CD4-positive, alpha-beta T cell treated with Interleukin-1 beta for 1 hour (primary cell): ENCODE measurements at places on chromosomes 3 and 15.

GRCh38 chr3:12898290-12898964 is 57.1 kb upstream of the RPL32 start:
- no peak for DNase-seq

DNA sequence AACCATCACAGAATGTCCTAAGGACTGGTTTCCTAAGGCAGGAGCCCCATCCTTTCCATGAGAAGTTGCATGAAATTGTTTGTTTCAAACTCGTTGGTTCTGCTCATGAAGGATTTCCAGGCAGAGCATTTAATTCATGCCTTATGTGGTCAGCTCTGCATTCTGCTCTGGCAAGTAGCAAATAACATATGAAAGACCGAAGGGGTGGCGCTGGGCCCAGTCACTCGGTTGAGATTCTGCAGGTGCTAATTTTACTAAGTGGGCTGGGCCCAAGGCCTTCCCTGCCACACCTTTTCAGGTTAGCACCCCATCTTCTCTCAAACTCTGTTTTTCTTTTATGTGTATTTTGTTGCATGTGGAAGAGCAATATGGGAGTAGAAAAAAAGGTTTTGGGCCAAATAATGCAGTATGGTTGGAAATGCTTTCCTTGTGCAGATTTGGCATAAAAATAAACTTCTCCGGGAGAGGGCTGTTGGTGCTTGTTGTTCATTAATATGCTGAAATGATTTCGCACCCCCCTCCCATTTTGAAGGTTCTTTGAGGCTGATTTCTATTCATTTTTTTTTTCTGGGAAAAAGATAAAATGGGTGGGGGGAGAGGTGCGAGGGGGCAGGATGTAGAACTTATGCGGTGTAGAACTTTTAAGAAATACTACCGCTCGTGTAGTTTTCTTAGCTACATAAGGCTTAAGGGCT is 182.9 kb upstream of the FEZF2 start:
- no peak for DNase-seq

DNA sequence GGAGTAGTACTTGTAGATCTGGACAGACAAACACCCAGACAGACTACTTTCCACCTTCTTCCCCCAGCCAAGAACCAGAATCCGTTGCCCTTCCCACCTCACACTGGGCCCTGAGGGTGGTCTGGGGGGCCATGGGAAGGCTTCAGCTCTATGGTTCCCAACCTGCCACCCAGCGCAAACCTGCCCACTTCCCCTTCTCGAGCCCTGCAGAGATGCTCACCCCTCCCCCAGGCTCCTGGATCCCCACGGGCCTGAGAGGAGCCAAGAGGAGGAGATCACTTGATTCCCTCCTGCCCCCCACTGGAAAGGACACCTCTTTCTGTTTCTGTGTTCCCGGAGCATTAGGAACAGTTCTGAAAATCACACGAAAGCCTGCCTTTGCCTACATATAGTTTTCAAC is 8.7 kb downstream of the STRA6 start:
- no peak for DNase-seq

- no peak for DNase-seq
These were observed 2.6 kb downstream of the LIMD1 start for GRCh38 chr3:45597171-45597570.

DNA sequence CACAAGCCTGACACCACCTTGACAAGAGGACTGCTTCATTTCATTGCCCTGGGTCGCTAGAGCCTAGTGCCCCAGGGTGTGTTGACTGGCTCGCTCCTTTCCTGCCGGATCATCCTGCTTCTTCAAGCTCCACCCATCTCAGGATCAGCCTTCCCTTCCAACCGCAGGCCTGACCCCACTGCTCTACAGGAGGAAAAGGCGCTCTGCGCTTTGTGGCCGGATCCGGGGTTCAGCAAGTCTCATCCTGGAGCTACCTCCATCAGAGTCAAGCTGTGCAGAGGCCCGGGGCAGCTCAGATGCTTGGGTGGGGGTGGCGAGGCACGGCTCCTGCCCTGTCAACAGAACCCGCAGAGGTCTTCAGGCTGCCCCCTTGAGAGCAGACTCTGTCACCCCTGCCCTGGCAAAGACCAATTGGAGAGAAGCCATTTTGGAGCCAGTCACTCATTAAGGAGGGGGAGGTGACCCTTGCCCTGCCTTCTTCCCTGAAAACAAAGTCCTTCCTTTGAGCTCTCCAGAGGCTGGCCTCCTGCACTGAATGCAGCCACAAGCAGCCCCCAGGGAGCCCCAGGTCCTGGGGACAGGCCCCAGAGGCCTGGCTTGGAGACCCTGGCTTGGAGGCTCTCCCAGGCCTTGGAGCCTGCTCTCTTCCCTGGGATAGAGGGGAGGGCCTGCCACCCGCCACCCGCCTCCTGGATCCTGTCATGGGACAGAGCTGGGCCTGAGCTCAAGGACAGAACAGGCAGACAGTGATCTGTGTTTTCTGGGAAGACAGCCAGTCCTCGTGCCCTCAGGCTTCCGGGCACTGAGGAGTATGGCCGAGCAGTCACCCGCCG is 80.3 kb downstream of the CPN2 start:
- no peak for DNase-seq

DNA sequence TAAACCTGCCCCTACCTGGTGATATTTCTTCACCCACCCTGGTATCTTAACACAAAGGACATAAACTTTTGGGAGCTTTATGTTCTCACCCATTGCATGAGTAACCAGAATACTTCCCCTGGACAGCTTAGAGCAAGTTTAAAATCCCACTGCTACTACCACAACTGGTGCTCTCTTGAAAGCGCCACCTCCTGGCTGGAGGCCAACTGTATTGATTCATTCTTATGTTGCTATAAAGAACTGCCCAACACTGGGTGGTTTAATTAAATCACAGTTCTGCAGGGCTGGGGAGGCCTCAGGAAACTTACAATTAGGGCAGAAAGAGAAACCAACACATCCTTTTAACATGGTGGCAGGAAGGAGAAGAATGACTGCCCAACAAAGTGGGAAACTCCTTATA is 592.4 kb downstream of the EPHA3 start:
- DNase-seq = no peak
